ENCODE measurements at places on chromosomes 3 and 15.
A peak's percentile ranks its signal among the peaks of the same experiment; 100 is the strongest.

DNA sequence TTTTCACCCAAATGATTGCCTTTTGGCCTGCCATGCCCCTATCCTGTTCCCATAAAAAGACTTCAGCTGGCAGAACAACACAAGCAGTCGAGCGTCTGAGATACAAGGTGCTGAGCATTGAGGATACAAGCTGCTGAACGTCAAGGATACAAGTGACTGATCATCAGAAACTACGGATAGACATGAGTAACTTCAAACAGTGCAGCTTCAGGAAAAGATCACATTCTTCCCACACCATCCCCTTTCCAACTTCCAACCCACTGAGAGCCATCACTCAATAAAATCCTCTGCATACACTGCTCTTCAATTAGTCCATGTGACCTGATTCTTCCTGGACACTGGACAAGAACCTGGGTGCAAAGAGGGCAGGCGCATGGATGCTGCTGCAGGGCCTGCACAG, 1198.9 kb downstream of the ROBO2 start:
- no peak for DNase-seq

- DNase-seq = no peak
Observed at GRCh38 chr3:136783708-136784191, 31.6 kb upstream of the STAG1 start.

DNA sequence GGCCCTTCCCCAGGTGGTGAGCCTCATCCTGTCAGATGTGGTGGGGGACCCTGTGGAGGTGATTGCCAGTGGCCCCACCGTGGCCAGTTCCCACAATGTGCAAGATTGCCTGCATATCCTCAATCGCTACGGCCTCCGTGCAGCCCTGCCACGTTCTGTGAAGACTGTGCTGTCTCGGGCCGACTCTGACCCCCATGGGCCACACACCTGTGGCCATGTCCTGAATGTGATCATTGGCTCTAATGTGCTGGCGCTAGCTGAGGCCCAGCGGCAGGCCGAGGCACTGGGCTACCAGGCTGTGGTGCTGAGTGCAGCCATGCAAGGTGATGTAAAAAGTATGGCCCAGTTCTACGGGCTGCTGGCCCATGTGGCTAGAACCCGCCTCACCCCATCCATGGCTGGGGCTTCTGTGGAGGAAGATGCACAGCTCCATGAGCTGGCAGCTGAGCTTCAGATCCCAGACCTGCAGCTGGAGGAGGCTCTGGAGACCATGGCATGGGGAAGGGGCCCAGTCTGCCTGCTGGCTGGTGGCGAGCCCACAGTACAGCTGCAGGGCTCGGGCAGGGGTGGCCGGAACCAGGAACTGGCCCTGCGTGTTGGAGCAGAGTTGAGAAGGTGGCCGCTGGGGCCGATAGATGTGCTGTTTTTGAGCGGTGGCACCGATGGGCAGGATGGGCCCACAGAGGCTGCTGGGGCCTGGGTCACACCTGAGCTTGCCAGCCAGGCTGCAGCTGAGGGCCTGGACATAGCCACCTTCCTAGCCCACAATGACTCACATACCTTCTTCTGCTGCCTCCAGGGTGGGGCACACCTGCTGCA, 4.8 kb downstream of the GLYCTK start:
- no peak for DNase-seq

GRCh38 chr15:70044168-70044567, 53.5 kb downstream of the TLE3 start:
- DNase-seq = no peak

GRCh38 chr15:60384053-60384452, 13.7 kb downstream of the ANXA2 start:
- DNase-seq = no peak

DNA sequence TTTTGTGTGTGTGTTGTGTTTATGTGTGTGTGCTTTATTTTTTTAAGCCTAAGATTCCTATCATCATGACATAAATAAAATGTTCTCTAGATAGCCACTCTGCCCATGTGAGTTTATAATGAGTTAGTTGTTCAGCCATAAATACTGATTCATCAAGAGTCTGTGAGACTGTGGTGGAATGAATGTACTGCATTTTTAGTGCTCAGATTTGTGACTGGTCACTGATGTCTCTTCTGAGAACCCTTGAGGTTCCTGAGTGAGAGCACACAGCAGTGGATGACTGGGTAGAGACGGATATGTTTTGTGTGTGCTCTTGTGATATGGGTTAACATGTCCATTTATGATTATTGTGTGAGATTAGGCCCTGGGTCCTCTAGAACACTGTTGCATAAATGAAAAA, 51.2 kb downstream of the SETD5 start:
- peak; percentile 17 for DNase-seq

- DNase-seq = no peak
Observed at GRCh38 chr3:13348661-13349396, 71.3 kb downstream of the NUP210 start.

DNA sequence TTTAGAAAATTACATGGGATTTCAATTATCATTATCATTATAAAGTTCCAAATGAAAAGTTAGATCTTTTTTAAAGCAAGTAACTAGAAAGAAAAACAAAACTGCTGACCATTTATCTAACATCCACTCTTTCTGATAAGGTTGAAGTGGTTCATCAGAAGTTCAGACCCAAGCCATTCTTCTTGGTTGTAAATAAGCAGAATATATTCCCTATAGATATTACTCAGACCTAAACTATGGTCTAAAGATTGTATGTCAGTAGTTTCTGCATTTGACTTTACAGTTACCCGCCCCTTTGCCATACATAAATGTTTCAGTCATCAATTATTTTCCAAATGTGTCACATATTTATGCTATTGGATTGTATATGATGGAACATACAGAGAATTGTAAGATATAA, 136.7 kb downstream of the PLOD2 start:
- DNase-seq = no peak

DNA sequence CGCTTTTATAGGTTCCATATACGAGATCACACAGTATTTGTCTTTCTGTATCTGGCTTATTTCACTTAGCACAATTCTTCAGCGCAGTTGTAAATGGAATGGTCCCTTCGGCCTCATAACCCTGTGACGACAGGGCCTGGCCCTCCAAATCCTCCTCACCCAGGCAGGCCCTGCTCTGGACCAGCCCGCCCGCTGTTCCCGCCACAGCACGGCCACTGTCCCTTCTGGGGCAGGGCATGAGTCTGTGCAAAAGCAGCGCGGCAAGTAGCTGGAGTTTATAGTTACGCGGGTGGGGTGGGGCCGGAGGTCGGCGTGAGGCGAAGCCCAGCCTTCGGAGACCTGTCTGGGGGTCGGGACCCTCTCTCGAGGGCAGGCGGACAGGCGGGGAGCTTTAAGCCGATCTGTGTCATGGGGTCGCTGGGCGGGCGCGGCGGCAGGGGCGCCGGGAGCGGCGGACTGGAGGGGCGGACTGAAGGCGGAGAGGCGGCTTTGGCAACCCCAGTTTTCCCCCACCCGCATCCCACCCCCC, 543 bp downstream of the ARPIN start:
- no peak for DNase-seq

DNA sequence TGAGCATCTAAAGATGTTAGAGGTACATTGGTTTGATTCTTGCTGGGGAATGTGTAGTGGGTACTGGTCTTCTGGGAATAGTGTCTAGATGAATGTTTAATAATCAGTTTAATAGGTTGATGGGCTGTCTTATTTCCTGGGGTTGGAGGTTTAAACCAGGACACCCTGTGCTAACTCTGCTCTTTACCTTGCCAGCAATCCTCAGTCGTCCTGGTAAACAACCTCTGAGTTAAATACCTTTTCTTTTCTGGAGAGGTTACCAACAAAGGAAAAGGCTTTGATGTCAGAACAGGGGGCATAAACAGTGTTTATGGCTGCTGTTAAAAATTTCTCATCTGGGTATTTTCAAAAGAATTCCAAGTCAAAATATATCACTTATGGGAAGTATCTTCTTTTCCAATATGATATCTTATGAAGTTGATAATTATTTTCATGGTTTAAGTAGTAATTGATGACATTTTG, 23.5 kb downstream of the MITF start:
- no peak for DNase-seq

DNA sequence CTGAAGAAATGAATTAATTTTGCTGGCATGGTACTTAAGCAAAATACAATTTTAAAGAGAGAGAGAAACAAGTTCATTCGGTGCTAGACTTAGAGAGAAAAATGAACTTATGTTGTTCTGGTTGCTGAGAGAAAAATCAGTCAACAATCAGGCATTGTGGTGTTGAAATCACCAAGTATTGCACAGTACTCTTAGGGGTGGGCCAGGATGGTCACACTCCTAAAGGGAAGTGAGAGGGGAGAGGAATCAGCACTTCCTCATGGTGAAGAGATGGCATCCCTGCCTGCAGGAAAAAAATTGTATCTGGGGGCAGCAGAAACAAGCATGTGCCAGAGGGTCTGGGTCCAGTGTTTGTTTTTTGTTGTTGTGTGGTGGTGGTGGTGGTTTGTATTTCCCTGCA, 7.0 kb upstream of the DMXL2 start:
- DNase-seq = no peak

DNA sequence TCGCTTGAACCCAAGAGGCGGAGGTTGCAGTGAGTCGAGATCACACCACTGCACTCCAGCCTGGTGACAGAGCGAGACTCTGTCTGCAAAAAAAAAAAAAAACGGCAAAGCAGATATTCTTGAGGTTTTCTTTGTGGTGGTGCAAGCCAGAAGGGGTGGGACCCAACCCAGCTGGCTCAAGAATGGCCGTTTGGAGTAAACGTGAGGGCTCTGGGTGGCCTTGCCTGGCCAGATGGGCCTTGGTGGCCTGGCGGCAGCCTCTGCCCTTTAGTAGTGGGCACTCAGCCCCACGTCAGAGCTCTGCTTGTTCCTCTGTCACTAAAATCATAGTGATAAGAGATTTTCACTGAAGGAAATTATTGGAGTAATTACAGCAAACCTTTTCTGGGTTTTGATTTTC, 50.5 kb downstream of the ATP1B3 start:
- DNase-seq = no peak

GRCh38 chr15:35630532-35630931, 84.6 kb upstream of the DPH6 start:
- DNase-seq = no peak

DNA sequence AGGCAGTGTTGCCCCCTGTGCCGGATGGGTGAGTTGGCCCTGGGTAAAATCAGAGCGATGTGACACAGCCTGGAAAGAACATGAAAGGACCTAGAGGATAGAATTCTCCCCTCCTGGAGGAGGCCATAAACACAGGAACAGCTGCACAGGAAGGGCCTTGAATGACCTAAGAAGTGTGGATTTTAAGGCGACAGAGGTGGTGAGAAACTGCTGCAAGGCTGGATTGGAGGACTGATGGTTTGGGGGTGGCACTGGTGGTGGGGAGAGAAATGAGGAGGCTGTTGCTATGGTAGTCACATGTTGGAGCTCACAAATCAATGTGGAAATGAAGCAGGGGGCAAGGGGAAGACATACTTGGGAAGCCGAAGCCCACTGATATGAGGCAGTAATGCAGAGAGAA, 13.8 kb downstream of the XIRP1 start:
- DNase-seq = peak; percentile 29

Data from activated CD4-positive, alpha-beta T cell treated with anti-CD3 and anti-CD28 coated beads, Interleukin-2, Interleukin-6, amounts not matched to agents 100 ng/mL and 50 ng/mL, durations not matched to agents 16 hours and 8 hours (primary cell).